ENCODE measurements at places on chromosomes 1 and 21. TPM values are rescaled to one million over a fixed set of nuclear protein-coding genes. Genes with fewer than 3 reads are reported as not detected.

SV2A gene
- total RNA-seq: 23.5 TPM

CFHR3 gene
- total RNA-seq: 0.75 TPM

DNA sequence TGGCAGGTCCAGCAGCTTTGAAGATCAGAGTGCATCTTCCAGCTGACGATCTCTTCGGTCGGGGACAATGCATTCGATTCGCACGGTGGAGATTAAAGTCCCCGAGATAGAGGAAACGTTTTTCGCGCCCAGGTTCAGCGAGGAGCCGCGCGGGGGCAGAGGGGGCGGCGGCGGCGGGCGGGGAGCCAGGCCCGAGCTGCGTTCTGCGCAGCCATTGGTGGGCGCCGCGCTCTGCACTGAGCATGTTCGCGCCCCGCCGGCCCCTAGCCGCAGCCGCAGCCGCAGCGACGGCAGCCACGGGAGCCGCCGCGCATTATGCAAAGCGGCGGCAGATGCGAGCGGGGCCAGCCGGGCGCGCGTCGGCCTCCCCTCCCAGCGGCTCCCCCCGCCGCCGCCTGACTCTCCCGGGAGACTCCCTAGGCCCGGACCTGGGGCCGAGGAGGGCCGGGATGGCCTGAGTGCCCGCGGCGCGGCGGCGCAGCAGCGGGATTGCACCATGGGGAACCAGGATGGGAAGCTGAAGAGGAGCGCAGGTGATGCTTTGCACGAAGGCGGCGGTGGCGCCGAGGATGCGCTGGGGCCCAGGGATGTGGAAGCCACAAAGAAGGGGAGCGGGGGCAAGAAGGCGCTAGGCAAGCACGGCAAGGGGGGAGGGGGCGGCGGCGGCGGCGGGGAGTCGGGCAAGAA is at the start of gene FMN2:
Gene FMN2, plus strand, starts transcription at position 270 of the 687 bp plus-strand sequence. Its CDS starts 227 bp downstream, at position 497.
- DNase-seq: peak; percentile 64

GRCh38 chr1:159338018-159338417 is 35.9 kb downstream of the FCER1A start:
- no peak for DNase-seq
